ENCODE measurements at places on chromosomes 1 and 21.

- no peak for DNase-seq
Observed at GRCh38 chr1:63923302-63923701, 149.5 kb downstream of the ROR1 start.

GRCh38 chr1:197448121-197448779, 180.2 kb downstream of the CRB1 start:
- DNase-seq, result no peak

DNA sequence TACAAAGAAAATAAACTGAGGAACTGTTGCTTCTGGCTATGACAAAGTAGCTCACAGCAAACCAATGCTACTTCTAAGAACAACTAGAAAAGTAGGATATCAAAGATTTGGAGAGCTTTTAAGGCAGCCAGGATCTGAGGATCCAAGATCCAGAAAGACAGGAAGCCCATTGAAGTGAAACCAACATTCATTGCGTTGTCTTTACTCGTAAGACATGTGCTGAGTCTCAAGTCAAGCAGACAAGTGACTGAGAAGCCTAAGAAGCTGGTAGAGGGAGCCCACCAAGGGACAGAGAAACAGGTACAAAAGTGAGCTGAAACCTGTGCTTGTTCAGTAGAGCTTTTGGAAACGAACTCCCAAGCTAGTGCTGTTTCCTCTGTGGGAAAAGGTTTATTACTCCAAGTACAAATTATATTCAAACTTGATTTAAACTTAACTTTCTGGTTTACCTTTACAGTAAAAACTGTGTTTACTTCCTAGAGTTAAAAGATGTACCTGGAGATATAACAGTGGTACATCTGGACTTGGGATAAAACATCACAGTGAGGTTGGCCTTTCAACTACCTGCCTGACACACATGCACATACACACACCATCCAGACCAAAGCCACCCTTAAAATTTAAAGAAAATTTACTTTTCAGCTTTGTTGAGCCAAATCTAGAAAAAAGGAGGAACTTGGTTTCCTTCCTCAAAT, 41.2 kb downstream of the NME7 start:
- no peak for DNase-seq

- DNase-seq, result no peak
Observed at GRCh38 chr21:32806810-32807386, 35.3 kb upstream of the PAXBP1 start.

GRCh38 chr1:207261971-207262370, 59.5 kb upstream of the CD55 start:
- DNase-seq, result no peak

GRCh38 chr1:33274446-33274845, 18.2 kb downstream of the ZNF362 start:
- no peak for DNase-seq

GRCh38 chr1:111489604-111490003, 13.8 kb downstream of the ADORA3 start:
- DNase-seq, result no peak

DNA sequence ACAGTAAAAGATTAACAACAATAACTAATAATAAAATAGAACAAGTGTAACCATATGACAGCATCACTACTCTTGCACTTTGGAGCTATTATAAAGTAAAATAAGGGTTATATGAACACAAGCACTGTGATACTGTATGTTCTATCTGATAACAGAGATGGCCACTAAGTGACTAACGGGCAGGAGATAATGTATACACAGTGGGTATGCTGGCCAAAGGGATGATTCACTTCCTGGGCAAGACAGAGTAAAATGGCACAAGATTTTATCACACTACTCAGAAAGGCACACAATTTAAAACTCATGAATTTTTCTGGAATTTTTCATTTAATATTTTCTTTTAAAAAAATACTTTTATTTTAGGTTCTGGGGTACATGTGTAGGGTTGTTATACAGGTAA, 12.3 kb downstream of the SLC9C2 start:
- DNase-seq, result no peak

DNA sequence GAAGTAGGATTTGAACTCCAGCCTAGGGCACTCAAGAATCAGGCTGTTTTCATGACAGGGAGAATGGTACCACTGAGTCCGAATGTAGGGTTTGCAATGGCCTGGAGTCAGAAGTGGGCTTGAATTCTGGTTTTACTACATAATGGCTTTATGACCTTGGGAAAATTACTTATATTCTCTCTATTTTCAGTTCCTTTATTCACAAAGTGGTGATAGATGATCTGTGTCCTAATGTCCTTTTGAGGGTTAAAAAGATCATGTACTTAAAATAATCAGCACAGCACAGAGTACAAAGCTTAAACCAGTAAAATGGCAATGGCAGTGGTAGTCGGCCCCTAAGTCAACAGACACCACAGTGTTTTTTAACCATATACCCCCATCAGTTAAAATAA, 63.7 kb upstream of the HOOK1 start:
- no peak for DNase-seq
